ENCODE measurements at places on chromosomes 6 and 20.

DNA sequence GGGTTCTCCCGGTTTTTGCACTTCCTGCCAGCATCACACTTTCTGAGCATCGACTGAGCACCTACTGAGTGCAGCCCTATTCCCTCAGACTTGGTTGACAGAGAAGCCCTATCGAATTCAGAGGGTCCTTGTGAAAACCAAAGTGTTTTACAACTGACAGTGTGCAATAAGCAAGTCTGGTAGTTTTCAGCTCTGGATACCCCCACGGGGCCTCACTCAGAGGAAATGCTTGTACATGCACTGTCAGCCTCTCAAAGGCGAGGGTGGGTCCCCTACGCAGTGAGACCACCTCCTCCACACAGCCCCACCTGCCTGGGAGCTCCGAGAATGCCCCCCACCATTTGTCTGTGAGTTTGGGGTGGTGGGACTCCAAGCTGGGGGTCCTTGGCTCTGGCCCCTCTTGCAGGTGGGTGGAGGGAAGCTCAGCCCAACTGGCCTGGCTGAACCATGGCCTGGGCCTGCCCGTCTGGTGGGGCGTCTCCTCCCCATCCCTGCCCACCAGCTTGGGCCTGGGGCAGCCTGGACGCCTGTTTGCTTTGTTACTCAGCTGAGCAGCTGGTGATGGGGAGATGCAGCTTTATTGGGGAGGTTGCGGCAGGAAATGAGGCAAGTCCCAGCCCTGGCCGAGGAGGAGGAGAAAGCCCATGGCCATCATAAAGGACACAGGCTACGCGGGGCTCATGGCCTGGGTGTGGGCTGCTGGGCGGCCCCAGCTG lies 1.7 kb downstream of the SPDEF start:
- no peak for DNase-seq

GRCh38 chr6:144855812-144856531 lies 570.8 kb downstream of the UTRN start:
- no peak for DNase-seq

- DNase-seq, result no peak
These were observed at the start of gene MATN4 for GRCh38 chr20:45308117-45308778. Gene MATN4, minus strand, starts transcription at chr20:45308299. Its CDS starts 2,717 bp downstream, at chr20:45305582.

DNA sequence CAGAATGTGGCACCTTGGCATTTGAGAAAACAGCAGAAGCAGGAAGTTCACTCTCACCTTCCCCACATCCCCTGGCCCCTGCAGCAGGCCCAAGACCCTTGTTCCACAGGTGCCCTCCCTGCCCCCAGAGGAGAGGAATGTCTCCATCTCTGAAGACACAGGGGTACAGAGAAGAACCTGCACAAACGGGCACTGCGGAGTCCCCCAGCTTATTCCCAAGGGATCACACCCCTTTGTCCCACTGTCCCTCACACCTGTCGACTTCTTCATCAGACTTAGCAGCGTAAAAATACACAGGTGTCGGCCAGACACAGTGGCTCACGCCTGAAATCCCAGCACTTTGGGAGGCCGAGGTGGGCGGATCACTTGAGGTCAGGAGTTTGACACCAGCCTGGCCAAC lies 42.9 kb upstream of the TMEM181 start:
- no peak for DNase-seq

- DNase-seq, result no peak
These were observed 630.6 kb downstream of the GRIK2 start for GRCh38 chr6:102023977-102024657.

GRCh38 chr6:28794175-28795002 lies 129.4 kb downstream of the TRIM27 start:
- DNase-seq, result no peak

- DNase-seq, result no peak
These were observed 47.1 kb upstream of the GATA5 start for GRCh38 chr20:62522748-62523396.
